ENCODE measurements at places on chromosomes 11 and 22. TPM values are rescaled to one million over a fixed set of nuclear protein-coding genes. Genes with fewer than 3 reads are reported as not detected.

CCDC73 gene
- not detected for total RNA-seq

MGAT3 gene
- 7.9 TPM for total RNA-seq

MCHR1 gene
- total RNA-seq, result 0.96 TPM

ANO5 gene
- total RNA-seq, result 2.5 TPM

GALNT18 gene
- 6.5 TPM for total RNA-seq

C22orf31 gene
- total RNA-seq, result not detected

ZC3H12C gene
- 12.0 TPM for total RNA-seq
